ENCODE measurements at places on chromosomes 13 and 19.

GRCh38 chr19:53898166-53898565 is 10.9 kb upstream of the CACNG7 start:
- no peak for DNase-seq

- peak; percentile 16 for DNase-seq
Observed at GRCh38 chr13:32581177-32581786, 5.0 kb upstream of the PDS5B start.

DNA sequence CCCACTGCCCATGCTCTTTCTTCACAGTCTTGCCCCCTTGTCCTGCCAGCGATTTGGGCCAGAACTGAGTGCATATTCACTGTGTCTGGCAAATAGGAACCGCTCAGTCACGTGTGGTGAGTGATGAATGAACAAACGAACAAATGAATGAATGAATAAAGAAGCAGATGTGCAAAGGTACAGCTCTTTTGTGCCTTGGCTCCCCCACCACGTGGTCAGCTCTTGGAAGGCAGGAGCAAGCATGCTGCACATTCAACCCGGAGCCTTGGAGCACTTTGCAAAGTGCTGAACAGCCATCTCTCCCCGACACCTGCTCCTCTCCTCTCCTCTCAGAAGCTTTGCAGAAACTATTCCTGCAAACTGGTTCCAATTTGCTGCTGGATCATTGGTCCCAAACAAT is 52.4 kb downstream of the LATS2 start:
- DNase-seq = no peak

DNA sequence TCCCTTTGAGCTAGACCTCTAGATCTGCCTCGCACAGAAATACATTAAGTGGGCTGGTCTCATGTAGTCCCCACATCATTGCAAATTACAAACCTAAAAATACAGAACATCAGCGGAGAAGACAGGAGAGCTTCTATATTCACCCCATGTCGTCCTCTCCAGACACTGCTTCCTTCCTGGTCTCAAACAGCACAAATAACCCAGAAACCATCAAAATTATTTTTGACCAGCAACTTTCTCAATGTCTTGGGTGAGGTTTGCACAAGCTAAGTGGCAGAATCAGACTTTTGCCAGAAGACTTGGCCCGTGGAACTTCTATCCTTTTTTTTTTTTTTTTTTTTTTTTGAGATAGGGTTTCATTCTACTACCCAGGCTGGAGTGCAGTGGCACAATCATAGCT is 28.2 kb downstream of the CLEC17A start:
- DNase-seq = no peak

DNA sequence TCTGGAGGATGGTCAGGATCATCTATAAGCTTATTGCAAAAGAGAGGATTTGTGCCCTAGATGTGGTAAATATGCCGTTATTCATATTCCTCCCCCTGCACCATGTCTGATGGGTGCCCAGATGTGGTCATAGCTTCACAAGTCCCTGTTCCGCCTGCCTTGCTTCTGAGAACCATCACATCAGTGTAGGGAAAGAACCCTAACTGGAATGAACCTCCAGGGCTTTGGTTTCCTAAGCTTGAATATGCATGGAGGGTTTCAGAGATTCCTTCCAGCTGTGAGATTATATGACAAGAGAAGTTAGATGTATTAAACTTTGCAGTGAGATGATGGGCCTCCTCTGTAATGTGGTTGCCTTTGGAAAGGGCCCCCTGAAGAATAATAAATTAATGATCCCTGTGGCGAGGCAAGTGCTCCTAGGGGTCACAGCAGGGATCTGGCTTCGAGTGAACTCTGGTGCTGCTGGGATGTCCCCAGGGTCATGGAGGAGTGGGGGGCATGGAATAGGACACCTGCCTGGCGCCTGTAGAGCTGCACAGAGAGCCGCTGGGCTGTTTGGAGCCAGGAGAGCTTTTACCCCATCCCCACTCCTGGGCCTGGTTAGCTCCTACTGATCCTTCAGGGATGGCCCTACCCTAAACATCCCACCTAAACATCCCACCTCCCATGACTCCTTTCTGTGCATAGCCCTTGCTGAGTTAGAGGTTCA is 56.0 kb upstream of the IRS2 start:
- DNase-seq = no peak

Data from kidney glomerular epithelial cell (primary cell).